ENCODE measurements at places on chromosomes 3 and 15. TPM values are rescaled to one million over a fixed set of nuclear protein-coding genes. Genes with fewer than 3 reads are reported as not detected.

DNA sequence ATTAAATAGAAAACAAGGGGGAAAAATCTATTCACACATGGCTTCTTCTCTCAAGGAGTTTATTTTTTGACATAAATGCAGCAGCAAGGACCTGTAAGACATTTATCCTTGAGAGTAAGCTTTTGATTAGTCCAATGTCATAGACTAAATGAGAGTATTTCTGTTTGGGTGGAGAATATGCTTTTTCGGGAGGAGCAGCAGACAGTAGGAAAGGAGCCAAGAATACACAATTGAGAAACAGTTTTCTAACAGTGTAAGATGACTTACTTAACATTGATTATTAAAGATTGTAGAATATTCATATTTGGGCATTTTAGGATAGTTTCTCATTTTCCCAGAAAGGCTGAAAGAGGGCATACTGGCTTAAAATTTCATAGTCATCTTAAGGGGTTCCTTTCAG, 65.9 kb upstream of the PAQR5 start:
- no peak for DNase-seq

FAM3D gene
- total RNA-seq, result 17.6 TPM

DNA sequence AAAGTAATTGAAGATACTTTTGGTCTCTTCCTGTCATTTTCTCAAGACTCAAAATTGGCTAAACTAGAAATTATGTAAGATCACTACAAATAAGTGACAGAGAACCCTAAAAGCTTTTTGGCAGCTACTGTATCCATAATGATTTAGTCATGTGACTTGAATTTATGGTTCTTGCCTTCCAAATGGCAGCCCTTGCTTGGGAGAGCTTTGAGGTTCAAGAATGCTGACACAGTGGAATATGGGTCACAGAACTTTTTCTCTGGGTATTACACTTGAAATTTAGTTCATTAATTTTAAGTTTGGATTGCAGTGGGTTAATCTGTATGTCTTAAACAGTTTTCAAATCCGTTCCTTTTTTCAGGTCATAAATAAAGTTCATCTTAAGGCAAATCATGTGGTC, 14.0 kb downstream of the LMLN start:
- no peak for DNase-seq

- no peak for DNase-seq
These were observed 30.3 kb upstream of the UACA start for GRCh38 chr15:70793694-70794093.

RPP14 gene
- total RNA-seq, result 6.2 TPM

DNA sequence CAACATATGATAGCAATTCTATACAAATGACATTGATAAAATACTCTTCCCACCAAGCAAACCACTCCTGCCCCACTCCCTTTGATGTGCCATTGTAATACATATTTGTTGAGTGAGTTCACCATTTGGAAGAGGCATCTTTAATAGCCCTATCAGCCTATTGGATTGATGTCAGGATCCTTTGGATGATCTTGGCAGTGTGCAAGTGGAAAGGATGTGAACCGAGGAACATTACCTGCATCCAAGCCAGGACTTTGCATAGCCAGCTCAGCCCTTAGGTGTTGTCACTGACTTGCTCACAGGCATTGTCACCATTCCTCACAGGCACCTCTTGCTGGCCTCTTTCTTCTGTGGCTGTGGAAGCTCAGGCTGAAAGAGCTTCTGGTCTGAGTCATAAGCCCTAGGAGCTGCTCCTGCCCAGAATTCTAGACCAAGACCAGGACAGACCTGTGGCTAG, 16.5 kb upstream of the TIMP4 start:
- DNase-seq, result no peak

DNA sequence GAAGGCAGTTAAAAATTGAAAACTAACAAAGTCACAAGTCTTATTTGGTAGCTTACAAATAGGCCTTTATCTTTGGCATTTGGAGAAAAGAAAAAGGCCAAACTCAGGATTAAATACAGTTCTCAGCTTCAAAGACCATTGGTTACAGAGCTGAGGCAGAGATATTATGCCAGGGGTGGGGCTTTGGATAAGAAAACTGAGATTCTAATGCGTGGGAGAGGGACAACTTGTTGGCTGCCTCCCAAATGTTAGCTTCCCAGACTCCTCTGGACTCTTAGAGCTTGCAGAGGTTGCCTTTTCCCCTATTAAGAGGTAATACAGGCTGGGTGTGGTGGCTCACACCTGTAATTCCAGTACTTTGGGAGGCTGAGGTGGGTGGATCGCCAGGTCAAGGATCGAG, 231.8 kb downstream of the SQOR start:
- no peak for DNase-seq

DNA sequence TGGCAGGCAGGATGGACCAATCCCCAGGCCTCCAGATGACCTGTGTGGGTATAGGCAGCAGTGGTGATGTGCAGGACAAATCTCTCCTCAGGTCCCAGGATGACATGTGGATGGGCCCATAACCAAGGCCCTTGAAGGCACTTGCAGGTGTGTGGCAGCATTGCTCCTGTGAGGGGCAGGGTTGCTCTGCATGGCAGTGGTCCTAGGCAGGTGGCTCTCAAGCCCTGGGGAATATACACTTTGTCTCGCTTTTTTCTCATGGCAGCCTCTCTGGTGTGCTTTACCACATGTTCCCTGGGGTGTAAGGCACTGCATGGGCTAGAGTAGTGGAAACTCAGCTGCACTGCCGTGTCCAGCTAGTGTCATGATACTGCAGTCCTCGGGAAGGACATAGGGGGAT, 503.6 kb downstream of the UNC13C start:
- DNase-seq, result no peak

GRCh38 chr3:147900851-147901250, 491.7 kb downstream of the ZIC1 start:
- DNase-seq, result no peak

PPM1L gene
- 136 TPM for total RNA-seq

DNA sequence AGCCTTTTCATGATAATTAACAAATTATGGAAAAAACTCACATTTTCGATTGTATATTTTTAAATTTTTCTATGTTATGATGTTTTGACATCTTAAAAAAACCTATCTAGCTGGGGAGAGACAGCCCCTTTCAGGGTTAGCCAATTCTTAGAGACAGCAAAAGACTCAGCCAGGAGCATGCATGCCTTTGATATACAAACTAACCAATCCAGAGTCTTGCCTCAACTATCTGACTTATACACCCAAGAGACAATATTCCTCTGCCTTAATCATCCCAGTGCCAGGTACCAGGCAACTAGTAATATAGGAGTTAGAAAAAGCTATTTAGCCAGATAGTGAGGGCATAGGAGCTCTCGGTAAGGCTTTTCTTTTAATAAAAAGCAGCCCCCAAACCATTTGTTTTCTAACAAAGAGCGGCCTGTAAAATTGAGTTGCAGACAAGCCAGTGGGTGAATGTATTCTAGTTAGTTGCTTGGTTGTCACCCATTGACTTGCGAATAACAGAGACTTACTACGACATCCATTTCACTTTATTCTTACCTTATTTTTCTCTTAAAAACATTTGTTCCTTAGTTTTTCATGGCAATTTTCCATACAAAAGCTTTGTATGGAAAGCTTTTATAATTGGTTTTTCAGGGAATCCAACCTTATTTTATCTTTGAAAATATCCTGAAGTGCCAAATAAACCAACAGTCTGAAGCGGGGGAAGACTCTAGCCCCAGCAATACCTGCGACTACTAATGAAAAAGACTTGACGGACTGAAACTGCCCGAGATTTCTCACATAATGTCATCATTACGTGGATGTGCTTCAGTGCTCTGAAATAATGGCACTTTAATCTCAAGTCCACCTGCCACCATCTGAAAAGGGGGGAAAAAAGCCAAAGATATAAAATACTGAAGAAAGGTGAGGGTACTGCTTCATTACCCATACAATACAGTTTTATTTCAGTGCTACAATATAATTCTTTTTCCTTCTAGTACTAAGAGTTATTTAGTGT, 64.6 kb upstream of the ATP2C1 start:
- DNase-seq, result no peak

DNA sequence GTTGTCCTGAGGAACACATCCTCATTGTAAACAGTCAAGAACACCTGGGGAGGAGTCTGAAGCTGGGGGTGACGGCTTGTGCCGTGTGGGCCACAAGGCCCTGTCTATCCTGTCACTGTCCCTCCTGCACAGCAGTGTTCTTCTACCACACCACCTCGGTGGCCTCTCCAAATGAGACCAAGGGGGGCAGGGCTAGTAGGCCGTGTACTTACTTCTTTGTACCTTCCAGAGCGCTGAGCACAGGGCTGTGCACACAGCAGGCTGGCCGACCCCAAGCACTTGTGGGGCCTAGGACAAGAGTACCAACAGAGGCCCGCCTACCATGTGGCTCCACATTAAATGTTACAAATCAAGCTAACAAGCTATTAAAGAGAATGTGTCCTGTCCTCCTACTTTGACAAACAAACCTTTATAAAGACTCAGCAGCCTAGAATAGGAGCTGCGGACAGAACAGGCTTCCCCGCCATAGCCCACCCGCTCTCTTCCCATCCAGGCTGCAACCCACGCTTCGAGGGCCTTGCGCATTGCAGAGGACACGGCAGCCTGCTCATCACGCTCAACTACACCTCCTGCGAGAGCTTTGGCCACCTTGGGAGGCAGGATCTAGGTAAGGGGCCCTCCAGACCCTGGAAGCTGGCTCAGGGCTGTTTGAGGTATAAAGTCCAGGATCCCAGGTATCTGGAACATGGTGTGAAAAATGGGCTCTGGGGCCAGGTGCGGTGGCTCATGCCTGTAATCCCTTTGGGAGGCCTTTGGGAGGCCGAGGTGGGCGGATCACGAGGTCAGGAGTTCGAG, 30.5 kb downstream of the MELTF start:
- no peak for DNase-seq

DNA sequence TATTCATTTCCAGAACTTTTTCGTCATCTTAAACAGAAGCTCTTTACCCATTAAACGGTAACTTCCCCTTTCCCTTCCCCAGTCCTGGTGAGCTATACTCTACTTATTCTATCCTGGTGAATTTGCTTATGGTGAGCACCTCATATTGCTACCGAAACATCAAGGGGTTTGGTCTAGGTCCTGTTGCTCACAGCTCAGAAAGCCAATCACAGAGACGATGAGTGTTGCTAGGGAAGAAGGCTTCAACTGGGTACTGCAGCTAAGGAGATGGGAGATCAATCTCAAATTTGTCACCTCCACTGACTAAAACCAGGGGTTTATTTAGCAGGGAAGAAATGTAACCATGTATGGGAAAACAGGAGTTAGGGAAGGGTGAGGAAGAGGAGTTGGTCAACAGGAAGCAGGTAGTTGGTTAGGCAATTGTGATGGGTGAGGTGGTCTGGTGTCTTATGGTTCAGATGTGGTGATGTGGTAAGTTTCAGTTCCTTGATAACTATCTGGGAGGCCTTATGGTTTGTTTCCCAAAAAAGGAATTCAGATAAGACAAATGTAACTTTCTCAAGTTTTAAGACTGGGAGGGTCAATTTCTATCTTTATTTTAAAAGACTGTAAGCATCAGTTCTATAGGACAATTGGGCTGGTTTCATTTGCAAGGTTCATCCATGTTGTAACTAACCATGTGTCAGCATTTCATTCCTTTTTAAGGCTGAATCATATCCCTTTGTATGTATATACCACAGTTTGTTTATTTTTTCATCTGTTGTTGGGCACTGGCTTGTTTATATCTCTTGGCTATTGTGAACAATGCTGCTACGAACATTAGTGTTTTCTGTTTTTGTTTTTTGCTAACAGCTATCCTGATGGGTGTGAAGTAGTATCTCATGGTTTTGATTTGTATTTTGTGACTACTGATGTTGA, 24.3 kb downstream of the ARHGAP11B start:
- no peak for DNase-seq

GRCh38 chr15:98787936-98788757, 139.8 kb downstream of the IGF1R start:
- DNase-seq, result peak; percentile 32

LSMEM2 gene
- total RNA-seq, result not detected

GRCh38 chr3:29384640-29385039, 103.8 kb downstream of the RBMS3 start:
- peak; percentile 52 for DNase-seq

EIF1B gene
- 38.0 TPM for total RNA-seq

DNA sequence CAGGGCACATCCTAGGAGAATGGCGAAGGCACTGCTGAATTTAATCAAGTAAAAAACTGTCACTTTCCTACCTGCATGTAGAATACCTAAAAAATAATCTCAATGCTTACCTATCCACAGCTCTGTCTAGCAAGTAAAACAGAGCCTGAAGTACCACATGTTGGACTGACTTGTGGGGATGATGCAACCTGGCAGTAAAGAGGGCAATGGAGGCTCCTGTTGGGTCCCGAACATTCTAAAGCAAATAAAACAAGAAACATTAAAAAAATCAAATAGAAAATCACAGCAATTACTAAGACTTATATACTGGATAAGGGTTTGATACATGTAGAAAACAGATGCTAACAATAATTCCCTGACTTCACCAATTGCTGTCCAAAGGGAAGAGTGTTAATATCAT, 56.1 kb downstream of the PTPN9 start:
- DNase-seq, result no peak

- DNase-seq, result no peak
These were observed 235.4 kb downstream of the OTOL1 start for GRCh38 chr3:161731968-161732367.

HRG gene
- total RNA-seq, result not detected

GCNT3 gene
- not detected for total RNA-seq

DLL4 gene
- total RNA-seq, result 10.5 TPM

DGKG gene
- 2.1 TPM for total RNA-seq

DNA sequence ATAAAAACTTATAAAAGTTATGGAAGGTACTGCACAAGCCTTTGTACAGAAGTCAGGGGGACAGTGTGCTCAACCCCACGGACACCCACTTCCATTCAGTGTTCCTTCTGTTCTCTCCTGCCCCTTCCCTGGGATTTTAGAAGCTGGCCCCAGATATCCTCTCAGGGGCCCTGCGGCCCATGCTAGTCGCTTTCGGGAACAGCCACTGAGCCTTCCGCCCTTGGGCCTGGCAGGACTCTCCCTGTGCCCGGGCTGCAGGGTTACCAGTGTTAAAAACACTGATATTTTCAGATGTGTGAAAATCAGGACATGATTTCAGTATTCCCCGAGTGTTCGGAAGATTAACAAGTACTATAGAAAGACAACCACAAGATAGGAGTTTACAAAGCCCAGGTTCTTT, 22.4 kb downstream of the FAN1 start:
- no peak for DNase-seq

GRCh38 chr3:121624147-121624899, 31.1 kb downstream of the FBXO40 start:
- no peak for DNase-seq

DNA sequence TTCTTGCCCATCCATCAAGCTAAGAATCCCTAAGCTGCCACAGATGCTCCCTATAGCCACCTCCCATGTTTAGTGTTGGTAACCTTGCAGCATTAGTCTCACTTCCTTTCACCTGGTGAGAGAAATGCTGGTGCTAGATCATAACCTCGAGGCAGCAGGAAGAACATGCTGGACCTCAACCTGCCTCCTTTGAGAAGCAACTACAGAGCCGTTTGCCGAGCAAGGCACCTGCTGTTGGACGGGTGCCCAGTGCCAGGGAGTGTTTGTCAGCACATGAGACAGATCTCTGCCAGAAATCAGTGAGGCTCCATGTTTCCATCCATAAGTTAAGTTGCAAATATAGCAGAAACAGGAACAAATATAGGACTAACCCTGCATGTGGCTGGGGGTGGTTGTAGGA, 955.7 kb downstream of the TUSC7 start:
- DNase-seq, result no peak

Measured in breast epithelium (tissue), 4 donors.